ENCODE measurements at places on chromosomes 12 and 14.

DNA sequence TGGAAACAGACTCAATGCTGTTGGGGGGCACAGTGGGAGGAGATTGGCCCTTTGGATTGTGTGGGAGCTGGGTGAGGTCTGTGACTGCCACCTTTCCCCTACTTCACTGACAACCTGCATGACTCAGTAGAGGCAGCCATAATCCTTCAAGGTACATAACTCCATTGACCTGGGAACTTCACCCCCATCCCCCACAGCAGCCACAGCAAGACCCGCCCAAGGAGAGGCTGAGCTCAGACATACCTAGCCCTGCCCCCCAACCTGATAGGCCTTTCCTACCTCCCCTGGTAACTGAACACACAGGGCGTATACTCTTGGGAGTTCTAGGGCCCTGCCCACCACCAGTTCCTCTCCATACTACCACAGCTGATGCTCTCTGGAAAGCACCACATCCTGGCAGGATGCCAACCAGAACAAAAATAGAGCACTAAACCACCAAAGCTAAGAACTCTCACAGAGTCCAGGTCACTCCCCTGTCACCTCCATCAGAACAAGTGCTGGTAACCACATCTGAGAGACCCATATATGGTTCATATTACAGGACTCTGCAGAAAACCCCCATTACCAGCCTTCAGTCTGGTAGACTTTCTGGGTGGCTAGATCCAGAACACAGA is 703.9 kb downstream of the FSCB start:
- DNase-seq: no peak

- no peak for DNase-seq
These were observed 834.1 kb downstream of the TRHDE start for GRCh38 chr12:73106296-73106695.

DNA sequence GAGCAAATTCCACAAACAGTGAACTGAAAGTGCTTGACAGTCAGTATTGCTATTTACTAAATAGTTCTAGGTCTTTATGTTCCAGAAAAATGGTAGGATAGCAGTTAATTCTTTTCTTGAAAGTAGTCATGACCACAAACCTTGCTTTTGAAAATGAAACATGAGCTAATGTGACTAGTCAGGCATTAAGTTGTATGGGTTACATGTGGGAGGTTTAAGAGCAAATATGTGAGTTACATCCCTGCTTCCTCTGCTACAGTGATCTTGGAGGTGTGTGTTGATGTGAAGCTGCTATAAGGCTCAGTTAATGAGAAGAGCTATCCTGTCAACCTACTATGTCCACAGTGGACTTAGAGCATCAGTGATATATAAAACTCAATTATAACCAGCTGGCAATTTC is 741.6 kb downstream of the FSCB start:
- DNase-seq: no peak

GRCh38 chr14:69129264-69129880 is 23.5 kb downstream of the DCAF5 start:
- DNase-seq: peak; percentile 68

- DNase-seq: no peak
These were observed 434.1 kb downstream of the NOVA1 start for GRCh38 chr14:26163761-26164160.

- no peak for DNase-seq
These were observed 55.1 kb downstream of the TTLL5 start for GRCh38 chr14:75715926-75716780.

GRCh38 chr14:61347826-61348443 is 26.6 kb downstream of the PRKCH start:
- no peak for DNase-seq

DNA sequence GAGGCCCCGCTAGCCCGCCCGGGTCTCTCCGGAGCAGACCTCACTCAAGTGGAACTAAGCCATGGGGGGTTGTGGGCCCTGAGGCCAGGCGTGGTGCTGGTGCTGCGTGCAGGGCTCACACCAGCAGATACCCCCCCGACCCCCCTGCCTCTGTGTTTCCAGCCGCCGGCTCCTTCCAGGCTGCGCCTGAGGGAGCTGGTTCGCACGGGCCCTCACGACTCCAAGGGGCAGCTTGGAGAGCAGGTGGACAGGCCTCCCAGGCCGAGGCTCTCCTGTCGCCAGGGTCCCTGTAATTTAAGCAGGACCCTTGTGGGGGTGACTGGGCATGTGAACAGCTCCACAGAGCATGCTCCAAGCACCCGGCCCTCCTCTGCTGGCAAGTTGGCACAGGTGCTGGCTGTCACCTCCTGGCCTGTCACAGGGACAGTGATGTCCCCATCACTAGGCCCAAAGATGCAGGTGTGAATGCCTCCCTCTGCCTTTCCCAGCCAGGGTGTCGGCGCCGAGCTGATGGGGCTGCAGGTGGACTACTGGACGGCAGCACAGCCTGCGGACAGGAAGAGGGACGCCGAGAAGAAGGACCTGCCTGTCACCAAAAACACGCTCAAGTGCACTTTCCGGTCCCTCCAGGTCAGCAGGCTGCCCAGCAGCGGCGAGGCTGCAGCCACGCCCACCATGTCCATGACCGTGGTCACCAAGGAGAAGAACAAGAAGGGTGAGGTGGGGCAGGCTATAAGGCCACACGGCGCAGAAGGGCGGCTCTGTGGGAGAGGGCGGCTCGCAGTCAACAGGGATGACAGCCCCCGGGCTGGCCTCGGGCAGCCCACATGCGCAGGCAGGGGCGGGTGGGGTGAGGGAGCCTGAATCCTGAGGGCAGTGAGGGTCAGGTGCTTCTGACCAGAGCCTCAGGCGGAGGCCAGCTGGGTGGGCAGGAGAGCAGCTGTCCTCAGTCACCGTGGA is 5.9 kb upstream of the TEX22 start:
- no peak for DNase-seq

- no peak for DNase-seq
These were observed 283.9 kb downstream of the TMTC2 start for GRCh38 chr12:82970614-82971013.

DNA sequence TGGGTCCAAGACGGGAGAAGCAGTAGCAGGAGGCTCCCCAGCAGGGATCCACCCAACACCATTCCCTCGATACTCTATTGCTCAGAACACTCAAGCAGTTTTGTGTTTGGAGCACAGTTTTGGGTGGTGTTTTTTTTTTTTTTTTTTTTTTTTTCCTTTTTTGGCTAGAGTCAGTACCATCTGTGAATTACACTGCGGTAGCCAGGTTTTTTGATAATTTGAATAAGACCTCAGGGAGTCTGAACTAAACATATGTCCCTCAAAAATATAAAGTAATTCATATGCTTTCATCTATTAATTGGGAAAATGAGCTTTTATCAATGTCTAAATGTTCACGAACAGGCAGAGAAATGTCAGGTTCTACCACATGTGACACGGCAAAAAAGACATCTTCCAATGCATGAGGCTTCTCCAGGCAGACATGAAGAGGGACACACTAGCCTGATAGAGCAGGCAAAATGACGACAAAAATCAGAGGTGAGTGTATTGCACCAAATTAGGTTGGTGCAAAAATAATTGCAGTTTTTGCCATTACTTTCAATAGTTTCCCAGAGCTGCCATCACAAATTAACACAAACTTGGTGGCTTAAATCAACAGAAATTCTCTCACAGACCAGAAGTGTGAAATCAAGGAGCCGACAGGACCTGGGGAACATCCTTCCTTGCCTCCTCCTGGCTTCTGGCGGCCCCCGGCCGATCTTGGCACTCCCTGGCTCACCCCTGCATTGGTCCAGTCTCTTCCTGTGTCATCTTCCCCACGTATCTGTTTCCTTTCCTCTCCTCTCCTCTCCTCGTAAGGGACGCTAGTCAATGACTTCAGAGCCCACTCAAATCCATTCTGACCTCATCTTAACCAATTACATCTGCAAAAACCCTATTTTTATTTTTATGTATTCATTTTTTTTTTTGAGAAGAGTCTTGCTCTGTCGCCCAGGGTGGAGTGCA is 33.9 kb downstream of the FOXN3 start:
- no peak for DNase-seq

- DNase-seq: no peak
These were observed 65.1 kb upstream of the ETV6 start for GRCh38 chr12:11584221-11584855.

DNA sequence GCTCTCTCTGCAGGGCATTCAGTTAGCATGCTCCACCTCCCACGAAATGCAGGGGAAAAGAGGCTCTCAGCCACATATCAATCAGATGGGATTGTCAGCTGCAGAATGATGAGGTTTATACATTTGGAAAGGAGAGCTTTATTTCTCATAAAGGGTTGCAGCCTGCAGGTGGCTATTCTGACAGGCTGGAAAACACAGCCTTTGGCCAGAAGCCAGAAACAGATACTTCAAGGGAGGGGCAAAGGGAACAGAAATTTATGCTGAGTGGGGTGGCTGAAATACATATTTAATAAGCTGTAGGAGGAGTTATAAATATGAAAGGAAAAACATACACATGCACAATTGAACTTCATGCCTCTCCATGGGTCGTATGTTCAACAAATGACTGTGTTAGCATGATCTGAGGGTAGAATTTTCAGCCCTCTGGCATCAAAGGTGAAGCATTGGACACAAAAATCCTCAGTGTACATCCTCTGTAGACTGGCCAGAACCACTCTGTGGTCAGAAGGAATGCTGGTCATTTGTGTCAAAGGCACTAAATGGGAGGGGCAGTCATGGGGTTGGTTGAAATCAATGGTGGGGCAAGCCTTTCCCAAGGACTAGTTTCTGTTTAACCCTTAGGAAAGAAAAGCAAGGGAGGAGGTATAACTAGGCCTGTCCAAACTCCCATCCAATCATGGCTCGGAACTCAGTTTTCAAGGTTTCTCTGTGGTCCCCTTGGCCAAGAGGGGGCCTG is 62.4 kb downstream of the TMX1 start:
- DNase-seq: no peak

DNA sequence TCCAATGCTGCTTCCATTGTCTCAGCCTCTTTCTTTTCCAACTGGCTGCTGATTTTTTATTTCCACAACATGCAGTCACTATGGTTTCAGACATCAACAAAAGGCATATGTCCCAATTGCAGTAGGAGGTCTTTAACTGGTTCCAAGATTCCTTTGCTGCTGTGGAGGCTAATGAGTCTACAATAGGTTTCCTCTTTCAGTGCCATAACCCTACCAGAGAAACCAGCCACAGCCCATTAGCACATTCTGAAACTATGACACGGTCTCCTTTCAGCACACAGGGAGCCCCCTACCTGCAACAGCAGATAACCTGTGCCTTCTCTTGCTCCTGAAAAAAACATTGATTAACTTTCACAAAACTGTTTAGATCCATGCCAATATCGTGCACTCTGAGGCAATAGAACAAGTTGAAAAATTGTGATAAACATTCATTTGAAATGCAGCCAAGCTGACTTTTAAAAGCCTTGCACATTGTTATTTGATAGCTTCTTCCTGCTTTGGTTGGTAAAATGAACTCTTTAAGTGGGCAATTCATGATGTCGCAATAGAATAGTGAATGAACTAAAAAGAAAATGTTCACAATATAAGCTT is 32.4 kb downstream of the PLEKHG7 start:
- no peak for DNase-seq

GRCh38 chr12:65534238-65534841 is 255.9 kb downstream of the MSRB3 start:
- no peak for DNase-seq

DNA sequence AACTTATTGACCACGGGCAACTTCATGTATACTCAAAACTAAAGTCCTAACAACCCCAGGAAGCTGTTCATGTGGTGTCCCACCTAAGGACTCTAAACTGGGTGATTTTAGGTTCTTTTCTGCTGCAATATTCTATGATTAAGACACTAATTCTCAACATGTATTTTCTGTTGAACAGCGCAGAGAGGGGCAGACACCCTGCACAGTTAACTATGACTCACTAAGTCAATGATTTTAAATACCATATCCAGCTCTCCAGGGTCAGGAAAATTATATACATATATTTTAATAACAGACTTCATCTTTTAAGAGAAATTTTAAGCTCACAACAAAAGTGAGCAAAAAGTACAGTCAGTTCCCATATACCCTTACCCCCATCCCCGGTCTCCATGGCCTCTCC is 85.0 kb downstream of the FOXN3 start:
- DNase-seq: no peak

DNA sequence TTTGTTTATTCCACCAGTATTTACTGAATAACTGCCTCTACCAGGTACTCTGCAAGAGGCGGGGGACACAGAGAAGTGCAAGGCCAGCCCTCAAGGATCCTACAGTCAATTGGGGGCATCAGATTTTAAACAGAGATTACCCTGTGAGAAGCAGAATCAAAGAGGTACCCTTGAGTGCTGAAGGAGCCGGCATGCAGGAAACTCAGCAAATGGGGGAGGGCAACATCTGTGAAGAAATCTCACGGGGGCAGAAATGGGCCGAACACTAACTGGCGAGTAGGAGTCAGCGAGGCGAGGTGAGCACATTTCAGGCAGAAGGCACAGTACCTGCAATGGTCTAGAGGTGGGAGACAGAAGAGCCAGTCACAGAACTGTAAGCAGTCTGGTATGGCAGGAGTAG is 9.0 kb downstream of the GALNT6 start:
- no peak for DNase-seq

DNA sequence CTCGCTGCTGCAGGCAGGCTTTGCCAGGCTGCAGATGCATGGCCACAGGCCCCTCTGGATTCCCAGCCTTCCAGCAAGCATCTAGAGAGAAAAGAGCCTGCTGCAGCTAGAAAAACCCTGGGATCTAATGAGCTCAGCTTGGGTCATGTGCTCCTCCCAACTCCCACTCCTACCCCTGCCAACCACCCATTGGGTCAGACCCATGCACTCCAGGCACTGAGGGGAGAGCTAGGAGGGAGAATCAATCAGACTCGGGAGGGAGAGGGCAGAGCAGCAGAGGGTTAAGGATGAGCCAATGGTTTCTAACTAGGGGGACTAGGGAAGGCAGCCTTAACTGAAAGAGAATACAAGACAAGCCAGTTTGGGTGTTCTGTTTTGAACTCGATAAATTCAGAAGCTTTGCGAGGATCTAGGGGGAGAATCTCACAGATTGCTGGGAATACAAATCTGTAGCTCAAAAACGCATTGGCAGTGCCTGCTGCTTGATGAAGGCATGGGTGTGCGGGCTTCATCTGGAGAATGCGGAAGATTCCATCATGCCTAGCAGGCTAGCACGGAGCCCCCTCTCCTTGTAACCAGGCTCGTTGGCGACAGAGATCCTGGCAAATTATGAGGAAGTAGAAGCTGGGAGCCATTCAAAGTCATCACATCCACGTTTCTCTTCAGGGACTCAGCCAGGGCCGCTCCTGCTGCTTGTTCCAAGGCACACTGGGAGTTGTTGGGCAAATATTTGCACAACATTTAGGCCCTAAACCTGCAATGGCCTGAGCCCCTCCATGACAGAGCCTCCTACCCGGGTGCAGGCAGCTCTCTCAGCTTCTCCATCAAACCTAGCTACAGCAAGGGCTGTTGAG is 56.4 kb downstream of the VCPKMT start:
- no peak for DNase-seq

All from pancreas (tissue), 10 donors.